ENCODE measurements at places on chromosomes 12 and 14. TPM values are rescaled to one million over a fixed set of nuclear protein-coding genes. Genes with fewer than 3 reads are reported as not detected.
A peak's percentile ranks its signal among the peaks of the same experiment; 100 is the strongest.

DNA sequence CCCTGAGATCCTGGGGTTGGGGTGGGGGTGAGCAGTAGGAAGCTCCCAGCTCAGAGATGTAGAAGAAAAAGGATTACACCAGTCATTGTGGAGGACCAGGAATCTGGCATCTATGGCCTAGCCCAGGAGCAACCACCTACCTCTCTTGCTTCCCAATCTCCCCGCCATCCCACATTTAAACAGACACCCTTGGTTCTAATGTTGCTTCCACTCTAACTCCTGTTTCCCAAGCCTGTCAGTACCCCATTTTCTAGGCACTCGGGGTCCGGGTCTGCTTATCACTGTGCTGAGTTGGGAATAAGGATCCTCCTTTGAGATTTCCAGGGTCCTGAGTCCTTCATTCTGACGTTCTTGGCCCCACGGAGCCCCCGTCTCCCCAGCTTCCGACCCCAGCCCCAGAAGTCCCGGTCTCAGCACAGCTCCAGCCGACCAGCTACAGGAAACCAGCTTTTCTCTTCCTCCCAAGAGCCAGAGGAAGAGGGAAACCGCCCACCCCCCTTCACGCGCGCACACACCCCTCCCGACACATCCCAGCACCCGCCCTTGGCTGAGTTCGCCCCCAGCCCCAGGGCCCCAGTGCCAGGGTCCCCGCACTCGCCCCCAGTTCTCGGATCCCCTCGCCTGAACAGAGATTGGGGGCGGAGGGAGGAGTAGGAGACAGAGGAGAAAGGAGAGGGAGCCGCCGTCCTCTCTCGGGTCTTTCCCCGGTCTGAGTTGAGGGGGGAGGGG lies 1.2 kb downstream of the ITGA5 start:
- no peak for DNase-seq

GRCh38 chr14:63493246-63493645 lies 49.9 kb downstream of the PPP2R5E start:
- no peak for DNase-seq

DNA sequence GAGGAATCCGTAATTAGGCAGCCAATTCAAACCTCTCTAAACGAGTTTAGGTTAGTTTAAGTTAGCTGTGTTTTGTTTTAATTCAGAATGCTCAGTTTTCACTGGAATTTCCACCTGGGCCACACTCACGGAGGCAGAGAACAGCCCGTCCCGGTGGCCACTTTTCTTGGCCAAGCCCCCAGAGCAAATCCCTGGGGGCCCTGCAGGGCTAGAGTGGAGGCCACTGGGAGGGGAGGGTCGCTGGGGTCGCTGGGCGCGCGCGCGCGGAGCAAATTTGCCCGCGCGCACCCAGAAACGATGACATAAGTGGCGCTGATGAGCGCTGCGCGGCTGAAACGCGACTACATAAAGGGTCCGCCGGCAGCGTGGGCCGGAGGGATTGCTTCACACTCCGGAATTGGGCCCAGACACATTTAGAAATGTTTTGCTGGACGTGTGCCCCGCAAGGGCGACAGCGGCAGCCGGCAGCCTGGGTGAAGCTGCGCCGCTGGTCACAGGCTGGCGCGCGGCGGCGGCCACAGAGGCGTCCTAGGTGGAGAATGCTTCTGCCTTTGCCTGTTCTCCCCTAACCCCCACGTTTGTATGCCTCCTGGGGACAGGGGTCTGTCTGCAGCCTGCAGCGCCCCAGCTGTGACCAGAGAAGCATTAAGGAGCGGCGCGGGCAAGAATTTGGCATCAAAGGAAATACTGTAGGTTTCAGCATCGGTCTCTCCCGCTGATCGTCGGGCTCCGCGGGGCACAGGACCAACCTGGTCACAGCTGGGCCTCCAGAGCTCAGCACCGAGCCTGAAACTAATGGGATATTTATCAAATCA lies 37.9 kb upstream of the TBX5 start:
- no peak for DNase-seq

DNA sequence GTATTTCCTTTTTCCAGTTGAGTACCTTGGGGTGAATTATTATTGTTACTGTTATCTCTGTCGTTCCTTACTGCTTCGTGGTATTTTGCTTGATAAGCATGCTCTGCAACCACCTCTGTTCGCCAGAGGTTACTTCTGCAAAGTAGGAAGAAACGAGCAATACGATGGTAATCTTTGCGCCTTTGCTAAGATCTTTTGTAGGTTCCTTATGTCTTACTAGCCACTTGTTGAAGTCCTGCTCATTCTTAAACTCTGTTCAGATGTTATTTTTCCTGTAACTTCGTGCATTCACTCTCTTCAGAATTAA lies 729 bp upstream of the M6PR start:
- no peak for DNase-seq

- DNase-seq, result no peak
Measured at GRCh38 chr12:18551701-18552100, 186.1 kb downstream of the PLCZ1 start.

GRCh38 chr12:6644903-6645302 lies 2.3 kb downstream of the ACRBP start:
- DNase-seq, result no peak

- DNase-seq, result no peak
Measured at GRCh38 chr12:105107171-105107493, 399 bp upstream of the WASHC4 start.

DNA sequence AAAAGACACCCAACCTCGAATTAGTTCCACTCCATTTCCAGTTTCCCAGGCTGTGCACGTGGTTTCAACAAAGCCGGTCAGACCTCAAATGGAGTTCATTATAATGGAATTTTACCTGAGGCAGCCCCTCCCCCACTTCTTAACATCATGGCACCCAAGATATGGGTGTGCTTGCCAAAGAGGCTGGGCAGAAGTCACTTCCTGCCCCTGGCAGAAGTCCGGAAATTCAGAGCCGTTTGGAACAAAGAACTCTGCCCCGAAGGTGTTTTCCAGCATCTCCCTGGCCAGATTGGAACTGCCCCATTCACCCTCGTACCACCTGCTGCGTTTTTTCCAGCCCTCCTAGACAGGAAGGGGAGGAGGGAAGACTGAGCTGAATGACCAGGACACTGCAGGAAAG lies 8.2 kb downstream of the VDR start:
- DNase-seq, result peak; percentile 83

- DNase-seq, result no peak
Measured at GRCh38 chr12:100823963-100824362, 29.4 kb downstream of the ANO4 start.

DNA sequence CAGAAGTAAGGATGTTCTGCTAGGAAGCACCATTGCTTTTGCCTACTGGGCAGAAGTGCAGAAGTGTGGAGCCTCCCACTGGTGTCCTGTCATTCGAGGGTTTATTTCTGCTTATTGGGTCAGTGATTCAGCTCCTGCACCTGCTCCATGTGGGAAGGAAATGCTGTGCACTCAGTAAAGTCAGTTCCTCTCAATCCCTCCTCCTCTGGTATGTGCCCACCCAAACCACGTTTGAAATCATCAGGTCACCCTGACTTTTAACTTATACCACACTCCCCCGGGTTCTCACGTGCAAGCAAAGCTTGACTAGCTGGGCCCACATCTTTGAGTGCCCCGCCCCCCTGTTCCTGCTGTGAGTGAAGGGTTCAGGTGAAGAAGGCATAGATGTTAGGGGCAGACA lies 223.7 kb downstream of the CHST11 start:
- no peak for DNase-seq

DNA sequence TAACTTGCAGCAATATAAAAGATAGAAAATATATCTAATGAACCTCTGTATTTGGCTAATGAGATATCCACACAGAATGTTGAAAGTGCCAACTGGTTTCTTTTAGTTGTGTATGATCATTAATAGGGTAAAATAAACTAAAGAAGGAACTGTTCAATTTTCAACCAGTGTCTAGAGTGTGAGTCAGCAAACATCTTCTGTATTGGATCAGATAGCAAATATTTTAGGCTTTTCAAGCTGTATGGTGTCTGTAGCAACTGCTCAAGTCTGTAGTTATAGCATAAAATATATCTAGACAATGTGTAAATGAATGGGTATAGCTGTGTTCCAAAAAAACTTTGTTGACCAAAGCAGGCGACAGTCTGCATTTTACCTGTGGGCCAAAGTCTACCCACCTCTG lies 23.5 kb upstream of the NOVA1 start:
- no peak for DNase-seq

GRCh38 chr14:61997161-61997560 lies 234.9 kb downstream of the SNAPC1 start:
- no peak for DNase-seq

DNA sequence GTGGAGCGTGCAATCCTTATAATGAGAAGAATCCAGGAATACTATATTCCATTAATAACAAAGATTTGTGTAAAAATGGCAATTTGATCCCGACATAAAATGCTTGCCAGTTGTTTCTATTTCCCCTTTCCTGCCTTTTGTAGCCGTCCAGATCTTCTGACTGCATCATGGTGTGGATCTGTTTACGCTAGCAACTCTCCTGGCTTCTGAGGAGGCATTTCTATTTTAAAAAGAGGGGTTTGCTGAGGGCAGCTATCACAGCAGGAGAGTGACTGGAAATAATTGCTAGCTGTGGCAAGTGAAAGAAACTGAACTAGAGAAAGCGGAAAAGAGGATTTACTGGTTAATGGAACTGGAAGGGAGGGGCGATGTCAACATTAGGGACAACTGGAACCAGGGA lies 145.6 kb downstream of the ATP23 start:
- no peak for DNase-seq

KLRC4 gene
- 1.1 TPM for total RNA-seq

WASHC3 gene
- 32.0 TPM for total RNA-seq

JPH4 gene
- total RNA-seq, result 1.2 TPM

STON2 gene
- 41.3 TPM for total RNA-seq

All from mucosa of gallbladder (tissue), 1 donor.